ENCODE measurements at places on chromosomes 11 and 22. TPM values are rescaled to one million over a fixed set of nuclear protein-coding genes. Genes with fewer than 3 reads are reported as not detected.

The VSTM5 gene
- total RNA-seq = 0.41 TPM

GRCh38 chr11:74490941-74491340 lies 2.6 kb downstream of the LIPT2 start:
- DNase-seq = no peak
- H3K36me3 ChIP-seq = peaks cover 6% of the 10 kb centered on the region
- H3K4me1 ChIP-seq = no peaks in the 10 kb centered on the region
- no peaks in the 10 kb centered on the region for H3K27me3 ChIP-seq
- H3K4me3 ChIP-seq = no peak overlapping the region
- no peak overlapping the region for H3K27ac ChIP-seq

DNA sequence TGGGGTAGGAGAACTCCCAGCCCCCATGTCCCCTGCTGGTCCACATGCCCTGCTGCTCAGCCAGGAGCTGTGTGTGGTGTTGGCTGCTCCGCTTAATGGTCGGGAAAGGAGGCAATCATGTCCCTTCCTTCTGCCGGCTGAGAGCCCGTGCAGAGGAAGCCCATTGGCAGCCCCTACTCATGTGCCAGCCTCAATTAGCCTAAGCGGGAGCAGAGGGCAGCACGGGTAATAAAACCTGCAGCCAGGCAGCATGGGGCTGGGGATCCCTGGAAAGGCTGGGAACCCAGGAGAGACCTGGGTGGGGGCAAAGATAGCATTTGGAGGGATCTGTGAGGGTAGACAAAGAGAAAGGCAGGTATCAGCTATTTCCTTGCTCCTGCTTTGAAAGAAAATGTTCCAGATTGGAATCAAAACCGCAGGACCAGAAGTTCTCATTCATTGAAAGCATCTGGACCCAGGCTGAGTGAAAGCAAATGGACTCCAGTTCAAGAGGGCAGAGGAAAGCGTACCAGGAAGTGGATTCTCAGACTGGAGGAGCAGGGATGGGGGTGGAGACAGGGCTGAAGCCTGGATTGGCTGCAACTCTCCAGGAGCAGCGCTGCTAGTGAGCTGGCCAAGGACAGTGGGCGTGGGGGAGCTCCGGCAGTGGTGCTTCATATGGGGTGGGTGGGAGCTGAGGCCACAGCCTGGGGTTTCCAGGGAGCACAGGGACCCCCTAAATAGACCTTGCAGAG lies 103.4 kb upstream of the NECTIN1 start:
- H3K27ac ChIP-seq = peak overlapping the region; percentile 11
- H3K27me3 ChIP-seq = no peaks in the 10 kb centered on the region
- H3K4me3 ChIP-seq = no peak overlapping the region
- H3K4me1 ChIP-seq = no peaks in the 10 kb centered on the region
- peak; percentile 84 for DNase-seq
- no peaks in the 10 kb centered on the region for H3K36me3 ChIP-seq

DNA sequence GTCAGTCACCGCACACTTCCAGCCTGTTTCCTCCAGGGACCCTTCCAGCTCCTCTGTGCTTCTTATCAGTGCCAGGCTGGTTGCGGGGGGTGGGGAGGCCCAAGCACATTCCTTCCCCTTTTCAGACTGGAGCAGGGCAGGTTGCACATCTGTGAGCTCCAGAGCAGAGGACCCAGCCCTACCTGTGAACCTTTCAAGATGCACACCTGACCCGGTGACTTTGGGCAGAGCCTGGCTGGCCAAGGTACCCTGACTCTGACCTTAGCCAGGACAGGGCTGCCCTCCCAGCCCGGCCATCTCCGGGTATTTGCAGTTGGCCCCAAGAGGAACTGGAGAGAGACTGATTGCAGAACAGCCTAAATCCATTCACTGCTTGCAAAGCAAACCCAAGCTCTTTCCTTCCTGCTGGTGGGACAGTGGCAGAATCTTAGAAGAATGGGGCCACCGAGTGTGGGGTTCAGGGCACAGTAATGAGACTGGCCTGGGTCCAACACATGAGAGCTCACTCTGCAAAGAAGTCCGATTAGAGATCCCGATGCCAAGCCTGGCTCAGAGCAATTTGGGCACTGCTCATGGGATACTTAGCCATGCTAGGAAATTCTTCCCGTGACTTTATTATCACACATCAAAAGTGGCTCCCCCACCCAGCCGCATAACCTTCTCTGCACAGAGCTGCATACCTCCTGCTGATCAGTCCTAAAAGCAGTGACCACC lies 64.7 kb upstream of the CCND1 start:
- no peak overlapping the region for H3K27ac ChIP-seq
- H3K27me3 ChIP-seq = no peaks in the 10 kb centered on the region
- no peaks in the 10 kb centered on the region for H3K4me1 ChIP-seq

The KRTAP5-1 gene
- not detected for total RNA-seq

The CCS gene
- total RNA-seq = 40.7 TPM

The ROBO4 gene
- 29.5 TPM for total RNA-seq

DNA sequence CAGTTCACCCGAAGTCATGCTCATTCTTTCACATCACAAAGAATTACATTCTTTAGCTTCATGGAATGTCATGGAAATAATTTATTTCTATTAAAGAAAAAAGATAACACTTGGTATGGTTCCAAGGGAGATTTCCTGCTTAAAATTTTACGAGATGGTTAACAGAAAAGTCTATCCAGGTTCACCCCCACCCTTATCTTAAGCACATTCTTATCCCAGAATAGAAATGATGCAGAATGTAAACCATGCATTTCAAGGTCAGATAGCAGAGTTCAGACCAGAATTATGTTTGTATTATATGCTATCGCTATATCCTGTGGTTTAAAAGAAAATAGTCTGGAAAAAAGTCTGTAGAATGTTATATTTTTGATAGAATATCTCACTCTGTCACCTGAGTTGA lies 58.7 kb downstream of the GAS2 start:
- no peak overlapping the region for H3K27ac ChIP-seq
- no peaks in the 10 kb centered on the region for H3K4me1 ChIP-seq
- no peak for DNase-seq
- no peaks in the 10 kb centered on the region for H3K36me3 ChIP-seq
- H3K4me3 ChIP-seq = no peak overlapping the region

DNA sequence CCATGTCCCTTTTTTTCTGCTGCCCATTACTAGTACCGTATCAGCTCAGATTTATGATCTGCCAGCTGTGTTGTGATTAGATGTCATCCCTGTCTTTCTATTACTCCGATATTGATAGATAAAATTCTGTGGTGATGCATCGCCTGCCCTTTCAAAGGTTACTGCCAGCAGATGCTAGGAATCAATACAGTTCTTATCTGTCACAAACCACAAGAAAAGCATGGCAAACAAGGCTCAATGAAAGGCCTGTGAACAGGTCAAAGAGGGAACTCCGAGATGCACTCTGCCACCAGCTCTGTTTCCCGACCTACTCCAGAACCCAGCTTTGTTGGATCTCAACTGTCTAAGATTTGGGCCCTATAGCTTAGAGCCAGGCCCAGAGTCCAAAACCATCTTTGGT lies 246.0 kb downstream of the CADM1 start:
- H3K27me3 ChIP-seq = no peaks in the 10 kb centered on the region
- no peak overlapping the region for H3K4me3 ChIP-seq
- no peak overlapping the region for H3K27ac ChIP-seq
- DNase-seq = no peak
- no peaks in the 10 kb centered on the region for H3K4me1 ChIP-seq
- H3K36me3 ChIP-seq = no peaks in the 10 kb centered on the region

GRCh38 chr11:47895035-47895434 lies 46.9 kb upstream of the NUP160 start:
- no peaks in the 10 kb centered on the region for H3K27me3 ChIP-seq
- DNase-seq = no peak
- no peaks in the 10 kb centered on the region for H3K4me1 ChIP-seq
- H3K4me3 ChIP-seq = no peak overlapping the region
- no peaks in the 10 kb centered on the region for H3K36me3 ChIP-seq

- H3K27ac ChIP-seq = no peak overlapping the region
- no peak for DNase-seq
- peaks cover 2% of the 10 kb centered on the region for H3K36me3 ChIP-seq
- H3K4me3 ChIP-seq = no peak overlapping the region
- H3K27me3 ChIP-seq = no peaks in the 10 kb centered on the region
- H3K4me1 ChIP-seq = no peaks in the 10 kb centered on the region
These were observed 72.8 kb downstream of the FLI1 start for GRCh38 chr11:128766591-128767081.

GRCh38 chr11:34585735-34586487 lies 35.0 kb upstream of the EHF start:
- H3K27ac ChIP-seq = no peak overlapping the region
- no peaks in the 10 kb centered on the region for H3K36me3 ChIP-seq
- H3K4me3 ChIP-seq = peak overlapping the region; percentile 51
- no peaks in the 10 kb centered on the region for H3K27me3 ChIP-seq

- no peaks in the 10 kb centered on the region for H3K4me1 ChIP-seq
- DNase-seq = no peak
- no peak overlapping the region for H3K27ac ChIP-seq
- no peaks in the 10 kb centered on the region for H3K36me3 ChIP-seq
- H3K27me3 ChIP-seq = no peaks in the 10 kb centered on the region
These were observed 443.1 kb downstream of the TBC1D22A start for GRCh38 chr22:47205554-47205953.

GRCh38 chr11:114326151-114326550 lies 30.0 kb downstream of the NNMT start:
- H3K27me3 ChIP-seq = no peaks in the 10 kb centered on the region
- H3K4me3 ChIP-seq = no peak overlapping the region

The GPR83 gene
- 0.28 TPM for total RNA-seq

The CFAP300 gene
- total RNA-seq = 8.2 TPM

The TBCEL gene
- total RNA-seq = 41.8 TPM

GRCh38 chr11:129538323-129538722 lies 162.7 kb downstream of the BARX2 start:
- H3K4me3 ChIP-seq = no peak overlapping the region
- H3K4me1 ChIP-seq = no peaks in the 10 kb centered on the region
- no peak overlapping the region for H3K27ac ChIP-seq
- H3K27me3 ChIP-seq = no peaks in the 10 kb centered on the region

DNA sequence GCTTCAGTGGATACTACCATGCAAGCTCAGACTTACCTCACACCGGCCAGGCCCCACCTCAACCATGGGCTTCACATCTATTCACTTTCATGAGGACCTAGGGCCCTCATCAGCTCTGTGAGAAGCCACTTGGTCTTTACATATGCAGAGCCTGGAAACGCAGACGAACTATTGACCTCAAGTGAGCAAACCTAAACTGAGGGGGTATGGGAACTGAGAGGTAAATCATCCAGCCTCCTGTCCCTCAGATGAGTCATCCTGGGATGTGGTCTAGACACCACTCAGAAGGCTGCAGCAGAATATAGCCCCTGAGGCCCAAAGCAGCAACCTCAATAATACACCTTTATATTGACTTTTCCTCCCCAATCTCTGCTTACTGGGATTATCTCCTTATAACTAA lies 578.0 kb downstream of the INSC start:
- no peaks in the 10 kb centered on the region for H3K36me3 ChIP-seq
- H3K27me3 ChIP-seq = no peaks in the 10 kb centered on the region
- no peak for DNase-seq
- H3K4me1 ChIP-seq = peaks cover 2% of the 10 kb centered on the region

The RFPL3 gene
- total RNA-seq = not detected

DNA sequence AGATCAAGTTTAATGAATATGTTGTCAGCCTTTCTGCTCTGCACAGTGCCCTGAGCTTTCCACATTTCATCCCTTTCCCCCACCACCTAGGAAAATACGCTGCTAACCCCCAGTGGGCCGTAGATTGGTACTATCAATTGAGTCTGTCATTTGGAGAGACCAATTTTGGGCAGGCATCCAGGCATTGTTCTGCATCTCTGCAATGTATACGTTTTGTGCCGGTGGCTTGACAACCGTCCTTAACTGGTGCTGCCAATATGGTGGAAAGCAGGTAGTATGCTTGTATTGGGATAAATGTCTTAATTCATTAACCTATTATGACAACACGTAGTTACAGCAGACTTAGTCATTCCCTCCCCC lies 1.3 kb downstream of the ELMOD1 start:
- H3K27me3 ChIP-seq = peaks cover 40% of the 10 kb centered on the region
- H3K4me1 ChIP-seq = no peaks in the 10 kb centered on the region
- no peak for DNase-seq
- H3K4me3 ChIP-seq = peak overlapping the region; percentile 81

GRCh38 chr22:17789379-17790200 lies 15.3 kb upstream of the BID start:
- H3K27me3 ChIP-seq = no peaks in the 10 kb centered on the region
- H3K36me3 ChIP-seq = peaks cover 7% of the 10 kb centered on the region
- DNase-seq = no peak

DNA sequence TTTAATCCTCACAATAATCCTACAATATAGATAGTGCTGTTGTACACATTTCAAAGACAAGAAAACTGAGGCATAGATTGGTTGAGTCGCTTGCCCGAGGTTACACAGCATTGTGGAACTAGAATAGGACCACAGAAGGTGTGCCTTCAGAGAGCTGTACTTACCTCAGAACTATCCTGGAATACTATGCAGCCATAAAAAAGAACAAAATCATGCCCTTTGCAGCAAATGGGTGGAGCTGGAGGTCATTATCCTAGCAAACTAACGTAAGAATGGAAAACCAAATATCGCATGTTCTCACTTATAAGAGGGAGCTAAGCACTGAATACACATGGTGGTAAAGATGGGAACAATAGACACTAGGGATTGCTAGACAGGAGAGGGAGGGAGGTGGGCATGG lies 15.7 kb upstream of the NAV2 start:
- DNase-seq = no peak
- no peak overlapping the region for H3K4me3 ChIP-seq
- no peaks in the 10 kb centered on the region for H3K4me1 ChIP-seq
- no peak overlapping the region for H3K27ac ChIP-seq
- H3K36me3 ChIP-seq = no peaks in the 10 kb centered on the region
- no peaks in the 10 kb centered on the region for H3K27me3 ChIP-seq

GRCh38 chr11:124195189-124195734 lies 12.1 kb downstream of the OR10D3 start:
- no peak overlapping the region for H3K27ac ChIP-seq
- H3K4me3 ChIP-seq = no peak overlapping the region
- no peak for DNase-seq
- H3K27me3 ChIP-seq = no peaks in the 10 kb centered on the region
- H3K36me3 ChIP-seq = no peaks in the 10 kb centered on the region
- H3K4me1 ChIP-seq = no peaks in the 10 kb centered on the region

The KDM4D gene
- 0.94 TPM for total RNA-seq

All from kidney (tissue), 22 donors.